ENCODE measurements at places on chromosomes 7 and 10.
A peak's percentile ranks its signal among the peaks of the same experiment; 100 is the strongest.

DNA sequence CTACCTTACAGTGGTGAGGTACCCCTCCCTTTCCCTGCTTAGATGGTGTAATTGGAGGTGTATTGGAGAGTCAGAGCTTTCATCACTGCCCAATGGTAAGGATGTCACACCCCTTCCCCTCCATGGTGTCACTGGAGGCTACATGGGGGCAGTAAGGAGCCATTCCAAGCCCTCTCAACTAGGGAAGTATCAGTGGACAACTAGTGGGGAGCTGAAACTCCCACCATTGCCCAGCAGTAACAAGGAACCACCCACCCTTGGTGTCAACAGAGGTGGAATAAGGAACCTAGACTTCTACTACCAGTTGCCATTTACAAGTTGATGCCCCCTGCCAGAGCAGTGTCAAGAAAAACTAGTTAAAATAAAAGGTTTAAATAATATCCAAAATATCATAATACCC lies 2.8 kb upstream of the HIBADH start:
- no peaks in the 10 kb centered on the region for H3K27me3 ChIP-seq
- peaks cover 24% of the 10 kb centered on the region for H3K4me1 ChIP-seq
- no peaks in the 10 kb centered on the region for H3K36me3 ChIP-seq

- H3K4me3 ChIP-seq = no peak overlapping the region
- no peaks in the 10 kb centered on the region for H3K27me3 ChIP-seq
- no peak overlapping the region for H3K27ac ChIP-seq
- no peaks in the 10 kb centered on the region for H3K4me1 ChIP-seq
- H3K36me3 ChIP-seq = no peaks in the 10 kb centered on the region
Measured at GRCh38 chr10:54985732-54986131, 184.7 kb upstream of the PCDH15 start.

GRCh38 chr7:37957221-37957970 lies 37.0 kb downstream of the EPDR1 start:
- H3K27me3 ChIP-seq = peaks cover 4% of the 10 kb centered on the region
- H3K4me3 ChIP-seq = no peak overlapping the region
- no peak for DNase-seq

- H3K36me3 ChIP-seq = peaks cover 8% of the 10 kb centered on the region
- H3K4me1 ChIP-seq = peaks cover 43% of the 10 kb centered on the region
- DNase-seq = no peak
- H3K4me3 ChIP-seq = no peak overlapping the region
Measured at GRCh38 chr10:21528236-21529031, 3.0 kb upstream of the SKIDA1 start.

GRCh38 chr10:92562424-92562823 lies 11.5 kb downstream of the IDE start:
- no peak for DNase-seq
- no peak overlapping the region for H3K27ac ChIP-seq
- peaks cover 18% of the 10 kb centered on the region for H3K4me1 ChIP-seq
- no peak overlapping the region for H3K4me3 ChIP-seq
- H3K27me3 ChIP-seq = no peaks in the 10 kb centered on the region

- H3K4me3 ChIP-seq = no peak overlapping the region
- DNase-seq = no peak
- no peaks in the 10 kb centered on the region for H3K36me3 ChIP-seq
- no peak overlapping the region for H3K27ac ChIP-seq
- H3K4me1 ChIP-seq = no peaks in the 10 kb centered on the region
- H3K27me3 ChIP-seq = no peaks in the 10 kb centered on the region
Measured at GRCh38 chr10:78685466-78686103, 383.2 kb upstream of the ZMIZ1 start.

DNA sequence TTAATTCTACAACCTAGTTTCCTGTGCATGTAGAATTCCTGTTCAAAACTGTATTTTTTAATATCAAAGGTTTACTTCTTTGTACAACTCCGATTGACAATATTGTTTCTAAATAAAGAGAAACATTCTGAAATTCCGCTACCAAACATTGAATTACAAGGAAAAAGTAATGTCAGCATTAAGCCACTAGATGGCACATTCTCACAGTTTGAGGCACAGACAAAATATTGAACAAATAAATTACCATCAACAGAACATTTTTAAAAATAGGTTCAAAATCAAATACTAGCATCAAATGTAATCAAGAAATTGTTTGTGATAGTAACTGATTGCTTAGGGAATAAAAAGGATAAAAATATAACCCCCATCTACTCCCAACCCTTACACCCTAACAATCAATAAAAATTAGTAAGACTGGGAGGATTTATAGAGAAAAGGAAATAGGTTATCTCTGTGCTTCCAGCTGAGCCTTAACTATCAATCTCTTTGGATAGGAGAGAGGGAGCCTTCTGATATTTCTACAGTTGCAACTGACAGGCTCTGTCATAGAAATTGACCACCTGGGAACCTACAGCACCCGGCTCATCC lies 86.6 kb upstream of the C7orf33 start:
- no peak overlapping the region for H3K27ac ChIP-seq
- H3K36me3 ChIP-seq = no peaks in the 10 kb centered on the region
- DNase-seq = no peak
- peaks cover 7% of the 10 kb centered on the region for H3K4me1 ChIP-seq

DNA sequence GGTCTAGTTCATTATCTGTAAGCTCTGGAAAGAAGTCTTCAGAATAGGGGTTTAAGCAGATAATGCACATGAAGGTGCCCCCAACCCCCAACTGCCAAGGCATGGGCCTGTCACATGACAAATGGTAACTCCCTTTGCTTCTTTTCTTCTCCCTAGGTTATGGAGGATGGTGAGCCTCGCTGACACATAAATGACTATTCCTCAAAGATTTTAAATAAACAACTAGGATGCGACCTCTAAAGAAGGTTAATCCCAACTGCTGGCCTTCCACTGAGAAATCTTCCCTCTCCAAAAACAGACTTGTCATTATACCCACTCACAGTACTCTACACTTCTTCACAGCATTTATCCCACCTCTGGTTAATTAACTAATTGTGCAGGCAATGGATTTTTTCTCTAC lies 75.7 kb upstream of the FAM133B start:
- no peaks in the 10 kb centered on the region for H3K27me3 ChIP-seq
- peaks cover 56% of the 10 kb centered on the region for H3K4me1 ChIP-seq
- peaks cover 42% of the 10 kb centered on the region for H3K36me3 ChIP-seq
- DNase-seq = no peak
- peak overlapping the region; percentile 95 for H3K27ac ChIP-seq
- H3K4me3 ChIP-seq = peak overlapping the region; percentile 23

DNA sequence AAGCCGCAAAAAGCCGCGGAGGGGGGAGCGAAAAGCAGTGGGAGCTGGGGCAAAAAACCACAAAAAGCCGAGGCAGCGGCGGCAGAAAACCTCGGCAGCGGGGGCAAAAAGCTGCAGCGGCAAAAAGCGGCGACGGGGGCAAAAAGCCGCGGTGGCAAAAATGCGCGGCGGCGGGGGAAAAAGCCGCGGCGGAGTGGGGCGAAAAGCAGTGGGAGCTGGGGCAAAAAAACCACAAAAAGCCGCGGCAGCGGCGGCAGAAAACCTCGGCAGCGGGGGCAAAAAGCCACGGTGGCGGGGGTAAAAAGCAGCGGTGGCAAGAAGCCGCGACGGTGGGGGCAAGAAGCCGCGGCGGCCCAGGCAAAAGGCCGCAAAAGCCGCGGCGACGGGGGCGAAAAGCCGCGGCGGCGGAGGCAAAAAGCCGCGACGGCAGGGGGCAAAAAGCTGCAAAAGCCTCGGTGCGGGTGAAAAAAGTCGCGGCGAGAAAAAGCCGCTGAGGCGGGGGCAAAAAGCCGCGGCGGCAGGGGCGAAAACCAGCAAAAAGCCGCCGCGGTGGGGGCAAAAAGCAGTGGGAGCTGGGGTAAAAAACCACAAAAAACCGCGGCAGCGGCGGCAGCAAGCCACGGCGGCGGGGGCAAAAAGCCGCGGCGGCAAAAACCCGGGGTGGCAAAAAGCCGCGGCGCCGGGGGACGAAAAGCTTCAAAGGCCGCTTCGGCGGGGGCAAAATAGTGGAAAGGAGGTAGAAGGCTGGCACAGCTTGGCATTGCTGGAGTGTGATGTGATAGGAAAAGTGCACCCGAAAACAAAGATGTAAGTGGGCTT lies 135.9 kb downstream of the ZNF92 start:
- peaks cover 3% of the 10 kb centered on the region for H3K36me3 ChIP-seq
- peak overlapping the region; percentile 59 for H3K4me3 ChIP-seq
- no peak overlapping the region for H3K27ac ChIP-seq

DNA sequence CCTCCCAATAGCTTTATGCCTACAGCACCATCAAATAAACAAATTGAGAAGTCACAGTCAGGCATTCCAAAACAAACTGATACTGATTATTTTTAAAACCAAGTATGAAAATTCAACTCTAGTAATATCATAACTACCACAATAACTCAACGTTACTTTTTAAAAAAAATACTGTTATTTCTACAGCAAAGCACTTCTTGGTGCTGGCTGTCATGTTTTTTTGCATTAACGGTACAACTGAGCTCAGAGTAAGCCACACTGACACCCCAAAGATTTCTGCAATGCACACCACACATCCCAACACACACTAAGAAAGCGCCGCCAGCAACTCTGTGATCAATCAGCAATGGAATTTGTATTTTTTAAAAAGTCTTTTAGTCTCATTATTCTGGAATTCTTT lies 113.6 kb downstream of the RNF32 start:
- H3K36me3 ChIP-seq = peaks cover 15% of the 10 kb centered on the region
- peak overlapping the region; percentile 64 for H3K27ac ChIP-seq
- H3K27me3 ChIP-seq = no peaks in the 10 kb centered on the region
- peaks cover 7% of the 10 kb centered on the region for H3K4me1 ChIP-seq
- H3K4me3 ChIP-seq = no peak overlapping the region

DNA sequence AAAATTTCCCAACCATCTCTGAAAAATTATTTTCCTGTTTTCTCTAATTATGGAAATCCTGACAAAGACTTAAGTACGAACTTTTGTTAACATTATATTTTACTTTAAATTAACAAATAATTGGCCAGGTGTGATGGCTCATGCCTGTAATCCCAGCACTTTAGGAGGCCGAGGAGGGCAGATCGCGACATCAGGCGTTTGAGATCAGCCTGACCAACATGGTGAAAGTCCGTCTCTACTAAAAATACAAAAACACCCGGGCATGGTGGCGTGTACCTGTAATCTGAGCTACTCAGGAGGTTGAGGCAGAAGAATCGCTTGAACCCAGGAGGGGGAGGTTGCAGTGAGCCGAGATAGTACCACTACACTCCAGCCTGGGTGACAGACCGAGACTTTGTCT lies 32.2 kb downstream of the DGKB start:
- DNase-seq = no peak
- H3K36me3 ChIP-seq = no peaks in the 10 kb centered on the region
- no peak overlapping the region for H3K4me3 ChIP-seq
- H3K4me1 ChIP-seq = no peaks in the 10 kb centered on the region

DNA sequence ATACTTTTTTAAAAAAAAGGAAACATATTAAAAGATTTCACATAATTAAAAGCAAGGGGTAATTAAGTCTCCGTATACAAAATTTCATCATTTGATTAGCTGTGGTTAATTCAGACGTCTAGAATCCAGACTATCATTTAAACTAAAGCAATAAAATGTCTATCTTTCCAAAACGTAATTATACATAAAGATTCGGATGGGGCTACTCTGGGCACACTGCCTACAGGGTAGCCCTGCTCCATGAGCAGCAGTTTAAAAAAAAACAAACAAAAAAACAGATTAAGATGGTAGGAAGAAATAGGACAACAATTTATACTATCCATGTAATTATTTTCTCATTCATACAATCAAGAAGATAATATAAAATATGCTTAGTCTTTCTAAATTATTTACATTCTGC lies 96.0 kb downstream of the NRBF2 start:
- H3K4me3 ChIP-seq = no peak overlapping the region
- H3K36me3 ChIP-seq = peaks cover 9% of the 10 kb centered on the region
- H3K4me1 ChIP-seq = peaks cover 36% of the 10 kb centered on the region
- no peaks in the 10 kb centered on the region for H3K27me3 ChIP-seq
- no peak overlapping the region for H3K27ac ChIP-seq

DNA sequence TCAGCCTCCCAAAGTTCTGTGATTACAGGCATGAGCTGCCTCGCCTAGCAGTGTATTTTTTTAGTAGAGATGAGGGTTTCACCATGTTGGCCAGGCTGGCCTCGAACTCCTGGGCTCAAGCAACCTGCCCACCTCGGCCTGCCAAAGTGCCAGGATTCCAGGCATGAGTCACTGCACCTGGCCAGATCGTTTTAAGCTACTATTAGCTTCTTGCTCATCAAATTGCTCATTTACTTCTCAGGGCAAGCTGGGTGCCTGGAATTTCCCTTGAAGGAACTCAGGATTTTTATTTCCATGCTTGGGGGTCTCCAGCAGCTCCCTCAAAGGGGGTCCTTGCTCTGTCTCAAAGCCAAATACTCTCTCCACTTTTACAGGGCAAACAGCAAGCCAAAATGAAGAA lies 798.0 kb upstream of the AUTS2 start:
- H3K4me3 ChIP-seq = no peak overlapping the region
- no peaks in the 10 kb centered on the region for H3K36me3 ChIP-seq
- DNase-seq = no peak

DNA sequence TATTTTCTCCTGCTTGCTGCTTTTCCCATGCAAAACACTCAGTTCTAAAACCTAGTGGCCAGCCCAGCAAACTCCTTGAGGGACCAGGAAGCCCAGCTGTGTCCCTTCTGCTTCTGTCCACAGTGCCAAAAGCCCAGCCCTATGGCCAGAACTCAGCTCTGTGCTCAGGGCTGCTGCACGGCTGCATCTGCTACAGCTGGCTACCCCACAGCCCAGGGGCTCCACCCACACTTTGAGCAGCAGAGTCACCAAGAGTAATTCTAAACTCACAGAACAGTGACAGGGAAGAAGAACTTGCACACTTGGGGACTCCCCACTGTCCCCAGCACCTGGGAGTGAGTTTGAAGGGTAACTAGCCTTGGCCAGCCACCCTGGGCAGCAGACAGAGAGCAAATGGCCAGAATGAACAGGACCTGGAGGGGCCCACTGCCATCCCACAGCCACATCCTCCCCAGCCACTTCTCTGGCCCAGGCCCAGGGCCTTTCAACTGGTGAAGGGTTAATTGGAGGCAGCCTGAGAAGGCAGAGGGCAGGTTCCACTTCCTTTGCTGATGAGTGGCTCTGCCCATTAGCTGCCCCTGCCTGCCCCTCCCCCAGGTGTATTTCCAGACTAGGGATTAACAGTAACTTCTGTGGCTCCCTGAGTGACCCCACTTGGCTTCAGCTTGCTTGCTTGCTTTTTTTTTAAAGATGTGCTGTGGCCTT lies 28.1 kb upstream of the TRIM8 start:
- peaks cover 5% of the 10 kb centered on the region for H3K4me1 ChIP-seq
- peaks cover 2% of the 10 kb centered on the region for H3K36me3 ChIP-seq
- H3K4me3 ChIP-seq = no peak overlapping the region
- no peak overlapping the region for H3K27ac ChIP-seq
- no peak for DNase-seq
- no peaks in the 10 kb centered on the region for H3K27me3 ChIP-seq

- no peak overlapping the region for H3K4me3 ChIP-seq
- no peaks in the 10 kb centered on the region for H3K4me1 ChIP-seq
- H3K36me3 ChIP-seq = no peaks in the 10 kb centered on the region
- peaks cover 28% of the 10 kb centered on the region for H3K27me3 ChIP-seq
- no peak overlapping the region for H3K27ac ChIP-seq
- DNase-seq = no peak
Measured at GRCh38 chr7:29147821-29148220, 1.5 kb upstream of the CPVL start.

GRCh38 chr7:89798599-89798996 lies 355.7 kb upstream of the STEAP1 start:
- no peaks in the 10 kb centered on the region for H3K36me3 ChIP-seq
- no peaks in the 10 kb centered on the region for H3K27me3 ChIP-seq
- no peak overlapping the region for H3K4me3 ChIP-seq
- H3K27ac ChIP-seq = no peak overlapping the region
- DNase-seq = no peak

Measured in activated T-helper 1 cell treated with anti-CD3 and anti-CD28 coated beads, Interleukin-12 subunit alpha, Interleukin-12 subunit beta, Interleukin-2, Interleukin-4 antibody, amounts not matched to agents 30 ng/mL and 10 ng/mL and 1 ng/mL, durations not matched to agents 14 hours and 24 hours and 36 hours (primary cell).